ENCODE measurements at places on chromosomes 4 and X. TPM values are rescaled to one million over a fixed set of nuclear protein-coding genes. Genes with fewer than 3 reads are reported as not detected.

GRCh38 chr4:56315041-56315440 lies 72.2 kb downstream of the AASDH start:
- H3K4me3 ChIP-seq, result no peak overlapping the region
- no peak overlapping the region for H3K27ac ChIP-seq
- H3K27me3 ChIP-seq, result no peaks in the 10 kb centered on the region

DNA sequence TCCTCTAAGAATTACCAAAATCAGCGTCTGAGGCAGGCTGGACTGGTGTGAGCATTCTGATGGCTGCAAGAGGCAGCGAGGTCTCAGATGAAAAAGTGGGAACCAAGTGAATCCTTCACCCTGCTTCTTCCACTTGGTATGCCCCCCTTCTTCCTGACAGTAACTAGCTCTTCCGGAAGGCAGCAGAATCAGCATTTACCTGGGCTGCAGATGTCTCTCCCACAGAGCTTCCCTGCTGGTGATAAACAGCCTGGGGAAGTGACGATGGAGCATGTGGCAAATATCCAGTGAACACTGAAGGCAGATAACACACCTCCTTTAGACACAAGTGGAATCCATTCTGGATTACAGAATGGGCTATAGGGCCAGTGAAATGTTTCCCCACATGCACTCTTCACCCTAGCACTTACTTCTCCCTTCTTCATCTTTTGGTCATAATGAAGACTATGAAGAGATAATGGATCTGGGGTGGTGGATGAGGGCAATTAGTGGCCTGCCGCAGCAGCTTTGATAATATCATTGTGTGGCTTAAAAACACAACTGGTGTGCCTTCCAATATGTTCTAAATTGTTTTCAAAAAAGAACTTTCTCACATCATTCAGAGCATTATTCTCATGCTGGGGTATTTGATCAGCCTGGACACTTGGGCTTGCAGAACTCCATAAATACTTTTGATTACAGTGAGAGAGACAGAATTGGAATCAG lies 60.8 kb upstream of the TBC1D9 start:
- H3K36me3 ChIP-seq, result no peaks in the 10 kb centered on the region
- H3K4me1 ChIP-seq, result no peaks in the 10 kb centered on the region
- no peak for DNase-seq
- no peak overlapping the region for H3K4me3 ChIP-seq
- H3K27ac ChIP-seq, result no peak overlapping the region
- H3K27me3 ChIP-seq, result no peaks in the 10 kb centered on the region

DNA sequence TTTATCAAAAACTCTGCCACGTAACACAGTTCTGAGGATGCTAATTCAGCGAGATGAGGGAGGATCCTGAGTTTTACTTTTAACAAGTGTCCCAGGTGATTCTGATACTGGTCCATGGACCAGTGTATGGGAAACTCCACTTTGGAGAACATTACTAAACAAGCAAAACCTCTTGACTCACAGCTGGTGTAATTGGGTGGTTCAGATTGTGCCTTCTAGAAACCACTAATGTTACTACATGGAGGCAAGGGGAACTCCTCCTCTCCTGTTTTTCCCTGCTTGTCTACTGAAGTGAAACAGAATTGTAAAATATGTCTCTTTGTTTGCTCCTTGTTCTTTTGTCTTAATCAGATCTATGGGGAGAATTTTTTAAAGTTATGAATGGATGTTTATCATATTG lies 62.6 kb downstream of the FRAS1 start:
- no peak for DNase-seq

DNA sequence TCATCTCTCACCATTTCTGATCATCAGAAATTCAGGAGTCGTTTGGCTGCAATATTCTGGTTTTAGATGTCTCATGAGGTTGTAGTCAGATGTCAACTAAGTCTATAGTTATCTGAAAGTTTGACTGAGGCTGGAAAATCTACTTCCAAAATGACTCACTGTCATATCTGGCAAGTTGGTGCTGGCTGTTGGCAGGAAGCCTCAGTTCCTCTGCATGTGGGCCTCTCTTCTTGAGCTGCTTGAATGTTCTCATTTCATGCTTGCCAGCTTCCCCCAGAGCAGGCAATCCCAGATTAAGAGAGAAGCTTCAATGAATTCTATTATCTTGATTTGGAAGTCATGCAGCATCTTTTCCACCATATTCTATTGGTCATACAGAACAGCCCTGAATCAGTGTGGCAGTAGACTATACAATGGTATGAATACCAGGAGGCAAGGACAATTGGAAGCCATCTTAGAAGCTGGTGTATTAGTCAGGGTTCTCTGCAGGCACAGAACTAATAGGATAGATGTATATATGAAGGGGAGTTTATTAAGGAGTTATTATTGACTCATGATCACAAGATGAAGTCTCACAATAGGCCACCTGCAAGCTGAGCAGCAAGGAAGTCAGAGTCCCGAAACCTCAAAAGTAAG lies 46.8 kb upstream of the ELF2 start:
- no peak overlapping the region for H3K27ac ChIP-seq
- no peaks in the 10 kb centered on the region for H3K36me3 ChIP-seq
- no peak for DNase-seq
- no peak overlapping the region for H3K4me3 ChIP-seq

- DNase-seq, result no peak
- no peak overlapping the region for H3K4me3 ChIP-seq
- no peak overlapping the region for H3K27ac ChIP-seq
- H3K36me3 ChIP-seq, result no peaks in the 10 kb centered on the region
- no peaks in the 10 kb centered on the region for H3K27me3 ChIP-seq
- H3K4me1 ChIP-seq, result no peaks in the 10 kb centered on the region
These were observed 642.9 kb downstream of the STPG2 start for GRCh38 chr4:97500423-97500822.

GRCh38 chr4:23923141-23923540 lies 33.3 kb upstream of the PPARGC1A start:
- H3K36me3 ChIP-seq, result no peaks in the 10 kb centered on the region
- no peaks in the 10 kb centered on the region for H3K27me3 ChIP-seq
- no peak overlapping the region for H3K4me3 ChIP-seq
- DNase-seq, result no peak
- no peaks in the 10 kb centered on the region for H3K4me1 ChIP-seq
- no peak overlapping the region for H3K27ac ChIP-seq

GRCh38 chr4:146585761-146586333 lies 52.8 kb upstream of the POU4F2 start:
- no peak overlapping the region for H3K27ac ChIP-seq
- H3K27me3 ChIP-seq, result no peaks in the 10 kb centered on the region
- H3K36me3 ChIP-seq, result no peaks in the 10 kb centered on the region
- no peak overlapping the region for H3K4me3 ChIP-seq
- no peak for DNase-seq
- H3K4me1 ChIP-seq, result no peaks in the 10 kb centered on the region

DNA sequence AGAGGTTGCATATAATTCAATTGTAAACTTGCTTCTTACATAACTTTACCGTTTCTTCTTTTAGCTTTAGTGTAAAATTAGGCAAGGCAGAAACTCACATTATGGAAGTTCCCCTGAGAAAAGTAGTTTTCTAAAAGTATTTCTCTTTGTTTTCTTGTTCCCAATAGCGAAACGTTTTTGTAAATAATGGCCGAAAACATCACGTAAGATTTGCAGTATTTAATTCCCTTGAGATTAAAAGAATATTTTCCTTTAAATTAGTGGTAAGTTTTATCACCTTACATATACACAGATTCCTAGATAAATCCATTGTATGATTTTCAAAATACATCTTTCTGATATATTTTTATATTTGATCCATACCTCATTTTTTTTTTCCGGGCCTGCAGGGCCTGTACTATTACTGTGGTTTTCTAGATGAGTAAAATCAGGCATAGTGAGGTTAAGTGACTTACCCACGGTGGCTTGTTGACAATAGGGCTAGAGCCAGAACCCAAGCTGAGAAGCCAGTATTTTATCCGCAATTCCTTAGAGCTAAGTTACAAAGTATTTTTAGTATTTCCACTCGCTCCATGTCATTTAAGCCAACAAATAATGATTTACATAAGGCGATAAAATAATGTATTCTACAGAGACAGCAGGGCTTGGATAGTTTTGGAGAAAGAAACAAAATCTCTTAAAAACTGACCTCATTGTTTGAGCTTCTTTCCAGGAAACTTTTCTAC lies 82.2 kb upstream of the VEGFC start:
- no peak overlapping the region for H3K27ac ChIP-seq
- H3K4me1 ChIP-seq, result no peaks in the 10 kb centered on the region
- DNase-seq, result no peak
- no peak overlapping the region for H3K4me3 ChIP-seq

DNA sequence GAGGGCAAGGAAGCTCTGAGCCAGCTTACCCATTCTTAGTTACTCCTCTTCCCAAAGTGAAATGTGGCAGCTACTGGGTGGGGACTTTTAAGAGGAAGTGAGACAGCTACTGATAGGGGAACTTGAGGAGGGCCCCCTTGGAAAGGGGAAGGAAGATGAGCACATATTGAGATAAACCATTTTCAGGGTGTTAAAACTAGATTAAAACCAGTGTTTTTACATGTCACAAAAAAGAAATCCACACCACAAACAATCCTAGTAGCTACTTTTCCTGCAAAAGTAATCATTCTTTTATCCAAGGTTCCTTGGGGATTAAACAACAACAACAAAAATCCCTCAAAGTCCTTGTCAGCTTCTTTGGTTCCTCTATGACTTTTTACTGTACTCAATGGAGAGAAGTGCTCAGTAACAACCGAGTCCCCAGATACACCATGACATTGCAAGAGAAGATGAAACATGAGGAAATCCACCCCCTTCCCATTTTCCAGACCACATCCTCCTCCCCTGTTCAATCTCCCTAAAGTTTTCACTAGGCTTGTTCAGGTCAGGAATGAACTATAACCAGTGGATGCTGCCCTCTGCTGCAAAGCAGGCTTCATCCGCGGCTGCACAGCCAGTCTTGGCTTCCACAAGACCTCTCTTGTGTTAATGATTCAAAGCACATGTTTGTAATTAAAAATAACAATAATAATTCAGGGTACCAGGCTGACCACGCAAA lies 113.5 kb upstream of the TMEM164 start:
- H3K4me3 ChIP-seq, result no peak overlapping the region
- DNase-seq, result no peak
- no peaks in the 10 kb centered on the region for H3K4me1 ChIP-seq
- H3K27me3 ChIP-seq, result no peaks in the 10 kb centered on the region
- H3K36me3 ChIP-seq, result no peaks in the 10 kb centered on the region

DNA sequence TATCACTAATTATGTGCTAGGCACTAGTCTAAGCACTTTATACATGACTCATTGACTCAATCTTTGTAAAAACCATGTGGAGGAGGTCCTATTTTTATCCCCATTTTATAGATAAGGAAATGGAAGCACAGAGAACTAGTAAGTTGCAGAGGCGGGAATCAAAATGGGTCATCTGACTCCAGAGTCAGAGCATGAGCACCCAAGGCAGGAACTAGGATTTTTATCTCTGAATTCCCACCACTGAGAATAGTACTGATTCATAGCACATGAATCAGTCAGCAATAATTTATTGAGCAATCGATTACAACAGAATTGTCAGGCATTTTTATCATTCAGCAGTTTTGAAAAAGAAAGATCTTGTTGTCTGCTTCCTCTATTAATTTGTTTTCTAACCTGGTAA lies 19.3 kb downstream of the SCARB2 start:
- peak overlapping the region; percentile 79 for H3K27ac ChIP-seq
- no peak for DNase-seq
- H3K4me1 ChIP-seq, result peaks cover 58% of the 10 kb centered on the region
- H3K27me3 ChIP-seq, result no peaks in the 10 kb centered on the region
- H3K36me3 ChIP-seq, result no peaks in the 10 kb centered on the region

- no peaks in the 10 kb centered on the region for H3K36me3 ChIP-seq
- no peaks in the 10 kb centered on the region for H3K27me3 ChIP-seq
- H3K4me1 ChIP-seq, result no peaks in the 10 kb centered on the region
These were observed 287.7 kb upstream of the PCDH18 start for GRCh38 chr4:137819964-137820383.

- no peaks in the 10 kb centered on the region for H3K4me1 ChIP-seq
- no peaks in the 10 kb centered on the region for H3K36me3 ChIP-seq
- no peak overlapping the region for H3K27ac ChIP-seq
- H3K4me3 ChIP-seq, result no peak overlapping the region
- H3K27me3 ChIP-seq, result no peaks in the 10 kb centered on the region
- no peak for DNase-seq
These were observed 46.0 kb downstream of the PHEX start for GRCh38 chrX:22078117-22078516.

GRCh38 chr4:2768124-2768523 lies 12.0 kb upstream of the TNIP2 start:
- peak; percentile 1 for DNase-seq
- H3K4me3 ChIP-seq, result no peak overlapping the region

- no peak for DNase-seq
- no peaks in the 10 kb centered on the region for H3K27me3 ChIP-seq
- no peak overlapping the region for H3K27ac ChIP-seq
- no peak overlapping the region for H3K4me3 ChIP-seq
- no peaks in the 10 kb centered on the region for H3K4me1 ChIP-seq
These were observed 217.5 kb downstream of the DHRSX start for GRCh38 chrX:2283111-2283859.

- peaks cover 13% of the 10 kb centered on the region for H3K27me3 ChIP-seq
- DNase-seq, result no peak
- no peaks in the 10 kb centered on the region for H3K4me1 ChIP-seq
- H3K27ac ChIP-seq, result no peak overlapping the region
- no peaks in the 10 kb centered on the region for H3K36me3 ChIP-seq
These were observed 69.4 kb upstream of the WDR17 start for GRCh38 chr4:175996206-175996605.

DNA sequence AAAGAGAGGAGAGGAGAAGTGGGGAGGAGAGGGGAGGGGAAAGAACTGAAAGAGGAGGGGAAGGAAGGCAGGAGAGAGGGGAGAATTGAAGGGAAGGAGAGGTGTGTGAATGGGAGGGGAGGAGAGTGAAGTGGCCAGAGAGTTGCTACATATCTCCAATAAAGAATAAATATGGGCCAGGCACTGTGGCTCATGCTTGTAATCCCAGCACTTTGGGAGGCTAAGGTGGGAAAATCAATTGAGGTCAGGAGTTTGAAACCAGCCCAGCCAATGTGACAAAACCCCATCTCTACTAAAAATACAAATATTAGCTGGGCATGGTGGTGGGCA lies 482.4 kb downstream of the NAF1 start:
- H3K27ac ChIP-seq, result peak overlapping the region; percentile 36
- H3K4me1 ChIP-seq, result no peaks in the 10 kb centered on the region
- DNase-seq, result no peak
- H3K4me3 ChIP-seq, result no peak overlapping the region

DNA sequence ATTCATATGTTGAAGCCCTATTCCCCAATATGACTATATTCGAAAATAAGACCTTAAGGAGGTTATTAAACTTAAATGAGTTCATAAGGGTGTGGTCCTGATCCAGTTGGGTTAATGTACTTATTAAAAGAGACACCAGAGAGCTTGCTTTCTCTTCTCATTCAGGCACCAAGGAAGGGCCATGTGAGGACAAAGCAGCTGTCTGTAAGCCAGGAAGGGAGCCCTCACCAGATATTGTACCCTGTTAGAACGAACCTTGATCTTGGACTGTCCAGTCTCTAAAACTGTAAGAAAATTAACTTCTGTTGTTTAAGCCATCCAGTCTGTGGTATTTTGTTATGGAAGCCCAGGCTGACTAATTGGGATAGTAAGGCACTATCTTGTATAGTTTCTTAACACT lies 9.1 kb upstream of the YTHDC1 start:
- H3K27ac ChIP-seq, result no peak overlapping the region
- no peak overlapping the region for H3K4me3 ChIP-seq
- DNase-seq, result no peak
- H3K36me3 ChIP-seq, result no peaks in the 10 kb centered on the region
- H3K27me3 ChIP-seq, result no peaks in the 10 kb centered on the region
- H3K4me1 ChIP-seq, result no peaks in the 10 kb centered on the region

CCDC149 gene
- total RNA-seq, result 9.8 TPM

CSN1S1 gene
- total RNA-seq, result 0.79 TPM

PCDH10 gene
- 0.48 TPM for total RNA-seq

TSPYL2 gene
- 24.7 TPM for total RNA-seq

CYTL1 gene
- total RNA-seq, result 0.79 TPM

ANAPC4 gene
- 43.0 TPM for total RNA-seq

PLXNB3 gene
- total RNA-seq, result 5.7 TPM

CLIC2 gene
- total RNA-seq, result 7.8 TPM

DCAF8L2 gene
- total RNA-seq, result not detected

UGT2B15 gene
- 93.0 TPM for total RNA-seq

RCHY1 gene
- total RNA-seq, result 5.2 TPM
